ENCODE measurements at places on chromosomes 12 and 14. TPM values are rescaled to one million over a fixed set of nuclear protein-coding genes. Genes with fewer than 3 reads are reported as not detected.
A peak's percentile ranks its signal among the peaks of the same experiment; 100 is the strongest.

- no peaks in the 10 kb centered on the region for H3K27me3 ChIP-seq
- peaks cover 7% of the 10 kb centered on the region for H3K4me1 ChIP-seq
- no peaks in the 10 kb centered on the region for H3K36me3 ChIP-seq
- no peak overlapping the region for H3K27ac ChIP-seq
- no peak for DNase-seq
Observed at GRCh38 chr14:77580477-77580876, 36.0 kb downstream of the SPTLC2 start.

GRCh38 chr12:92621833-92622232, 81.0 kb upstream of the PLEKHG7 start:
- no peaks in the 10 kb centered on the region for H3K27me3 ChIP-seq
- no peak for DNase-seq
- H3K4me1 ChIP-seq: no peaks in the 10 kb centered on the region
- no peak overlapping the region for H3K27ac ChIP-seq

- H3K4me1 ChIP-seq: no peaks in the 10 kb centered on the region
- no peak overlapping the region for H3K4me3 ChIP-seq
- no peaks in the 10 kb centered on the region for H3K27me3 ChIP-seq
Observed at GRCh38 chr14:52325126-52325525, 11.0 kb downstream of the PTGER2 start.

GRCh38 chr12:87280356-87280755, 748.8 kb downstream of the C12orf50 start:
- no peaks in the 10 kb centered on the region for H3K27me3 ChIP-seq
- no peaks in the 10 kb centered on the region for H3K4me1 ChIP-seq
- no peak overlapping the region for H3K27ac ChIP-seq
- no peak overlapping the region for H3K4me3 ChIP-seq
- DNase-seq: no peak

GRCh38 chr12:72071030-72071429, 132.4 kb downstream of the TPH2 start:
- no peaks in the 10 kb centered on the region for H3K27me3 ChIP-seq
- no peak overlapping the region for H3K4me3 ChIP-seq
- DNase-seq: no peak
- H3K4me1 ChIP-seq: no peaks in the 10 kb centered on the region
- H3K27ac ChIP-seq: no peak overlapping the region
- no peaks in the 10 kb centered on the region for H3K36me3 ChIP-seq

GRCh38 chr14:105229099-105229655, 19.2 kb upstream of the BTBD6 start:
- no peak for DNase-seq
- no peaks in the 10 kb centered on the region for H3K27me3 ChIP-seq
- no peak overlapping the region for H3K4me3 ChIP-seq
- no peaks in the 10 kb centered on the region for H3K4me1 ChIP-seq
- no peak overlapping the region for H3K27ac ChIP-seq

DNA sequence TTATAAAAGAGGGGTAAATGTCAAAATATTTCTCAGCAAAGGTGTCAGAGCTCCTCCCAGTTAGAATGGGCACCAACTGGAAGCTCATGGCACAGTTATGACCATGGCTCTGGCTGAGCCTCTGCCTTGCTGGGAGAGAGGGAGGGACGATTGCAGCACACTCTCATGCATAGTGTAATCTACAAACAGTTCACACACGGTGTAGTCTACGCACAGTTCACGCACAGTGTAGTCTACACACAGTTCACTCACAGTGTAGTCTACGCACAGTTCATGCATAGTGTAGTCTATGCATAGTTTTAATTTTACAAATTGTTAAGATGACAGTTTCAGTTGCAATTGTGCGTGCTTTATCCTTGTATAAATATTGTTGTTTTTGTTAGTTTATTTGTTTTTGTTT, 1474.6 kb upstream of the TMEM132C start:
- no peak overlapping the region for H3K27ac ChIP-seq
- H3K4me1 ChIP-seq: no peaks in the 10 kb centered on the region
- no peak for DNase-seq
- H3K27me3 ChIP-seq: no peaks in the 10 kb centered on the region
- H3K36me3 ChIP-seq: no peaks in the 10 kb centered on the region

GRCh38 chr14:98955036-98955740, 316.8 kb downstream of the BCL11B start:
- DNase-seq: no peak
- H3K4me1 ChIP-seq: no peaks in the 10 kb centered on the region
- no peaks in the 10 kb centered on the region for H3K36me3 ChIP-seq
- no peak overlapping the region for H3K4me3 ChIP-seq
- H3K27me3 ChIP-seq: no peaks in the 10 kb centered on the region
- no peak overlapping the region for H3K27ac ChIP-seq

GRCh38 chr12:125395583-125396215, 330.5 kb downstream of the AACS start:
- H3K27me3 ChIP-seq: no peaks in the 10 kb centered on the region
- H3K27ac ChIP-seq: no peak overlapping the region
- DNase-seq: no peak
- H3K36me3 ChIP-seq: no peaks in the 10 kb centered on the region
- no peaks in the 10 kb centered on the region for H3K4me1 ChIP-seq

DNA sequence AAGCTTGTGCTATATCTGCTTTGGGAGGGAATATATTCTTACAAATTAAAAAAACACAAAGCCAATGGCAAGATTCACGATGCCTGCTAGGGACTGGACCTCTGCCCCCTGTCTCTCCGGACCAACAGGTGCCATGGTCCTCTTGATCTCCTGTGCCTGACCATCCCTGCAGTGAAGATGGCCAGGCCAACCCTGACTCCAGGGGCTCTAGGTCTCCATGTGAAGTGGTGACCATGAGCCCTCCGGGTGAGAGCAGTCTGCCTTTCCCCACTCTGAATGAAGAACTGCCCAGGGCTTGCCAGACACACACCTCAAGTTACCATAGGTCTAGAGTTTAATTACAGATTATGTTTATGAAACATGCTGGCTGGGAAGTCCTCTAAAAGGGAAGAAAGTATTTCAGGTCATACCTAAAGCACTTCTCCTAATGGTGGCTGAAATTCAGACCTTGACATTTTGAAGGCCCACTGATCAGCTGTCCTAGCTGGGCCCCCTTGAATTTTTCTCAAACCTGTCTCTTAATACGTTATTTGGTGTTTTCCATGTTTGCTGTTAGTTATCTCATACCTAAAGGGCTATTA, 1.4 kb downstream of the ARHGDIB start:
- H3K27me3 ChIP-seq: no peaks in the 10 kb centered on the region
- peaks cover 51% of the 10 kb centered on the region for H3K4me1 ChIP-seq
- peak overlapping the region; percentile 84 for H3K4me3 ChIP-seq
- peak overlapping the region; percentile 96 for H3K27ac ChIP-seq

DNA sequence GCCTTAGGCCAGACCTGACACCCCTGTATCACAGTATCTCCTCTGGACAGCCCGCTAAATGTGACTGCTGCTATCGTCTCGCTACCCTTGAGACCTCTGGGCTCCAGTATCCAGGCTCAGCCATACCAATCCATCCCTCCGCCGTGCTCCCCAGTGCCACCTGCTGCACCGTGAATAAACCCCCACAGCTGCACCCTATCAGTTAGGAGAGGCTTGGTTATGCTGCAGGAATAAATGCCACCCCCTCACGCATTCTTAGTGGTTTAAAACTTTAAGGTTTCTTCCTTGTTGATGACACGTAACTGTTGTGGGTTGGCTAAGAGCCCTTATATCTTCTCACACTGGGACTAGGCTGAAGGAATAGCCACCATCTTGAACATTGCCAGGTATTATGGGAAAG, 12.1 kb downstream of the CCDC63 start:
- no peaks in the 10 kb centered on the region for H3K4me1 ChIP-seq
- H3K27ac ChIP-seq: no peak overlapping the region
- no peaks in the 10 kb centered on the region for H3K36me3 ChIP-seq

DNA sequence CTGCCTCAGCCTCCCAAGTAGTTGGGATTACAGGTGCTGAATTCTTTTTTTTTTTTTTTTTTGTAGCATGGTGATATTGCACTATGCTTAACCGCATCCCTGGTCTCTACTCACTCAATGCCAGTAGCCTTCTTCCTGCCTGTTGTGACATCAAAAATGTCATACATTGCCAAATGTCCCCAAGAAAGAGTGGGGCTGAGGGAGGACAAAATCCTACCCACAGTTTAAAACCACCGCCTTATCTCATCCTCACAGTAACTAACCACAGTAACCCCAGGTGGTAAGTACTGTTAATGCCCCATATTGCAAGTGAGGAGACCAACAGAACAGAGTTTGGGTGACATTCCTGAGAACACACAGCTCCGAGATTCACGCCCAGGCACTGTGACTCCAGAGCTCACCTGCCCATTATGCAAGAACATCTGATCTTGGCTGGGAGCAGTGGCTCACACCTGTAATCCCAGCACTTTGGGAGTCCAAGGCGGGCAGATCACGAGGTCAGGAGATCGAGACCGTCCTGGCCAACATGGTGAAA, 19.6 kb downstream of the MORN3 start:
- DNase-seq: no peak
- no peaks in the 10 kb centered on the region for H3K27me3 ChIP-seq
- H3K4me1 ChIP-seq: peaks cover 16% of the 10 kb centered on the region
- no peak overlapping the region for H3K4me3 ChIP-seq

- no peaks in the 10 kb centered on the region for H3K36me3 ChIP-seq
- no peaks in the 10 kb centered on the region for H3K27me3 ChIP-seq
- no peak overlapping the region for H3K4me3 ChIP-seq
- H3K27ac ChIP-seq: no peak overlapping the region
Observed at GRCh38 chr14:65333943-65334687, 78.4 kb upstream of the FUT8 start.

GRCh38 chr12:108729612-108730364, 1.5 kb downstream of the CORO1C start:
- no peak for DNase-seq
- peak overlapping the region; percentile 68 for H3K27ac ChIP-seq
- H3K4me3 ChIP-seq: peak overlapping the region; percentile 58
- no peaks in the 10 kb centered on the region for H3K27me3 ChIP-seq
- no peaks in the 10 kb centered on the region for H3K36me3 ChIP-seq

- no peak overlapping the region for H3K27ac ChIP-seq
- no peaks in the 10 kb centered on the region for H3K36me3 ChIP-seq
- peaks cover 3% of the 10 kb centered on the region for H3K4me1 ChIP-seq
- DNase-seq: no peak
- H3K4me3 ChIP-seq: no peak overlapping the region
Observed at GRCh38 chr14:96588410-96589257, 86.5 kb downstream of the PAPOLA start.

Gene PRB2
- not detected for total RNA-seq

Gene SRRM4
- not detected for total RNA-seq

Gene TPH2
- total RNA-seq: not detected

Gene ACOT2
- 15.3 TPM for total RNA-seq

Gene IFI27
- not detected for total RNA-seq

Gene HOXC9
- total RNA-seq: not detected

Gene RPS6KL1
- 3.9 TPM for total RNA-seq

Gene TMTC1
- 0.19 TPM for total RNA-seq

Gene MDP1
- 12.8 TPM for total RNA-seq

Data from naive thymus-derived CD4-positive, alpha-beta T cell (primary cell).